ENCODE measurements at places on chromosomes 6 and 20. TPM values are rescaled to one million over a fixed set of nuclear protein-coding genes. Genes with fewer than 3 reads are reported as not detected.

MEP1A gene
- total RNA-seq = not detected

TINAG gene
- total RNA-seq = not detected

SUMO4 gene
- 1.6 TPM for total RNA-seq

IFNGR1 gene
- 49.7 TPM for total RNA-seq

IP6K3 gene
- total RNA-seq = not detected

SCRT2 gene
- total RNA-seq = not detected

BAG2 gene
- 7.4 TPM for total RNA-seq

EIF6 gene
- 121 TPM for total RNA-seq

STMND1 gene
- total RNA-seq = not detected

SLC2A4RG gene
- 17.7 TPM for total RNA-seq

C20orf202 gene
- total RNA-seq = not detected

GTSF1L gene
- not detected for total RNA-seq

REM1 gene
- total RNA-seq = not detected

HFE gene
- 14.5 TPM for total RNA-seq

FKBP1C gene
- total RNA-seq = 0.09 TPM

VGLL2 gene
- total RNA-seq = not detected

APCDD1L gene
- total RNA-seq = 4.1 TPM

HCK gene
- not detected for total RNA-seq

CARMIL1 gene
- total RNA-seq = 17.7 TPM

ADGRG6 gene
- total RNA-seq = 0.32 TPM

HLA-DRB1 gene
- not detected for total RNA-seq

OLIG3 gene
- not detected for total RNA-seq

SLC35F1 gene
- total RNA-seq = under 0.01 TPM

ANKRD66 gene
- total RNA-seq = not detected

RPN2 gene
- total RNA-seq = 164 TPM

KCNQ2 gene
- total RNA-seq = not detected

SLCO4A1 gene
- total RNA-seq = 0.32 TPM

BANF2 gene
- not detected for total RNA-seq
